Heart right ventricle (tissue), 16 donors: ENCODE measurements at places on chromosomes 1 and 21. TPM values are rescaled to one million over a fixed set of nuclear protein-coding genes. Genes with fewer than 3 reads are reported as not detected.

DNA sequence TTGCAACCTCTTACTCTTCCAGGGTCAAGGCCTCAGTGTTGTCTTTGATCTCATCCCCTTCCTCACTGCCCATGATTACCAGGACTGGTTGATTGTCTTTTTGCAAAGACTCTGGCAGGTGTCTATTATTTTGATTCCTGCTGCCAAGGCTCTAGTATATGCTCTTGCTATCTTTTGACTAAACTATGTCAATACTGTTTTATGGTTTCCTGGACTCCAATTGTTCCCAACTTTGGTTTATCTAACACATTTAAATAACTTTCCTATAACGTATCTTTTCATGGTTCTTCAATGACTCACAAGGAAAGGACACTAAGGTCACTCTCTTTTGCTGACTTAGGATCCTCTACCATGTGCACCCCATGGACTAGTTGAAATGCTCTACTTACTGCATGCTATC is 141.5 kb downstream of the PTPRC start:
- DNase-seq: no peak

DNA sequence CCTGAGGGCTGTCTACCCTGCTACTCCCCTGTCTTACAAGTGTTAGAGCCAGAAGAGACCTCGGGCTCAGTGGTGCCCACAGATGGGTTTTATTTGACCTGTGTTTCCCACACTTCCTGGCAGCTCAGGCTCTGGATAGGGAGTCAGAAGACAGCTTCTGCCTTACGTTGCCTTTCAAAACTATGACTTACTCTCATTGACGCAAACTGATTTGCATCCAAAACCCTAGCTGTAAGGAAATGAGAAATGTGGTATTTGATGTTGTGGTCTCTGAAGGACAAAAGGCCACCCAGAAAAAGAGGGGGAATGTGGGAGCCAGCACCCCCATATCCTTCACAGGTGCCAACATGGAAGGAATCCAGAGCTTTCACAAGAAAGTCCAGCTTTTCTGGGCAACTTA is 180.2 kb downstream of the ATG4C start:
- no peak for DNase-seq

DNA sequence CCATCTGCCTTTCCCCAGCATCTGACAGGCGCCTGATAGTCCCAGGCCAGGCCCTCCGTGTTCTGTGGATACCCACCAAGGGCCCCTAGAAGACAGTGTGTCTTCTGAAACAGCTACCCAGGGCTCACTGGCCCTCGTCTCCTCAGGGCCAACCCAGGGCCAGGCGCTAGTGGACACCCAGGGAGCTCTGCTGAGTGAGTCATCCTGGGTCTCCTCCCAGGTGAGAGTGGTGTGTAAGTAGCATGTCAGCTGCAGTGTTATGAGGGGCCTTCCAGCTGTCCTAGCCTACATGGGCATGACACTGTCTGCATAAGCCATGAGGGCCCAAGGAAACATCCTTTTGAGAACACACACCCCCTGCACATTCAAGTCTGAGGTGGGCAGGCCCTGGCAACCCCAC is 36.7 kb downstream of the CHD5 start:
- DNase-seq: no peak

GRCh38 chr1:45340816-45341466 is 701 bp upstream of the MUTYH start:
- DNase-seq: no peak

GRCh38 chr1:94716965-94717364 is 103.2 kb upstream of the SLC44A3 start:
- DNase-seq: no peak

GRCh38 chr1:87869567-87869966 is 540.9 kb downstream of the LMO4 start:
- DNase-seq: no peak

The TRNAU1AP gene
- total RNA-seq: 14.5 TPM

The OR2AK2 gene
- not detected for total RNA-seq

The BMP8B gene
- total RNA-seq: 0.25 TPM

The PGLYRP4 gene
- not detected for total RNA-seq
